ENCODE measurements at places on chromosomes 2 and 18.

DNA sequence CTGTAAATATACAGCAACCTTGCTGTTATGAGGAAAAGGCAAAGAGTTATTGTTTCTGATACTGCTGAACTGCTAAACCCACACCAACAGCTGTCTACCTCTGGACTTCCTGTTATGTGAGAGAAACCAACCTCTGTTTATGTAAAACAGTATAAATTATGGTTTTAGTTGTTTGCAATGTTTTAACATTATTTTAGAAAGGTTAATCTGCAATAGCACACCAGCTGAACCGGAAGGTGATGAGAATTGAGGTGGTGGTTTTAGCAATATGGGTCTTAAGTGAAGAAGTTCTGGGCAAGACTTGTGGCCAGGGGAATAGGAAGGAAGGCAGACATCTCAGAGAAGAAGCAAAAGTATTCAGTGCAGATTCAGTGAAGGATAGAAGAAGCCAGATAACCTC, 237.8 kb downstream of the PLCL1 start:
- DNase-seq, result peak; percentile 65

DNA sequence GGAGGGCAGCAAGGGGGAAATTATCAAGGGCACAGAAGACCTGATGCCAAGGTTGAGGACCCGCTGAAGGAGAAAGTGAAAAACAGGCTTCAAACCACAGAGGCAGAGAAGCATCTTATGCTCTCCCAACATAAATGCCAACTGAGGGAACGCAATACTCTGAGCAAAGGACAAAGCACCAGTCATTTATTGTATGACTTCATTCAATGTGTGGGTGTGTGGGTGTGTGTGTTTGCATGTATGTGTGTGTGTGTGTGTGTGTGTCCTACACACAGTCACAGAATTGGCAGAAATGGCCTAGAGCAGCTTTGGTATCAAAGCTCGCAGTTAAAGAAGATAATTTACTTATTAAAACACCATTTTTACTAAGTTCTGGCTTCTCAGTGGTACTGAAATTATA, 51.4 kb downstream of the UXS1 start:
- DNase-seq, result no peak

- no peak for DNase-seq
These were observed 679.4 kb downstream of the NUP35 start for GRCh38 chr2:183803596-183803995.

DNA sequence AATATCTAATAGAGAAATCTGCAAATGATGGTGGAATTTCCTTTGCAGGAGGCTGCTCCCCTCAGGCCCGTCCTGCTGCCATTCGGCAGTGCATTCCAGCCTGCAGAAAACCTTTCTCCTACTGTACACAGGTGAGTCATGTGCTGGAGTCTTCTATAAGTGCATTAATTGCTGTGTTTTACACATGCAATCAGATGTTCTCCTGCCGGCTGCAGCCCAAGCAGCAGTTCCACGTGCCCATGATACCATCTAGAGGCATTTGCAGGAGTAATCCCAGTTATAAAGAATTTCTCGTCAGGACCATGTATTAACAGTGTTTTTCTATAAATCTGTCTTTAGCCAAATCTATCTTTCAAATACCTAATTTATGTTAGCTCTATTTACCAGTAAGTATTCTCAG, 304.7 kb upstream of the HNMT start:
- no peak for DNase-seq

- no peak for DNase-seq
These were observed 19.4 kb downstream of the TTC27 start for GRCh38 chr2:32647180-32647651.

DNA sequence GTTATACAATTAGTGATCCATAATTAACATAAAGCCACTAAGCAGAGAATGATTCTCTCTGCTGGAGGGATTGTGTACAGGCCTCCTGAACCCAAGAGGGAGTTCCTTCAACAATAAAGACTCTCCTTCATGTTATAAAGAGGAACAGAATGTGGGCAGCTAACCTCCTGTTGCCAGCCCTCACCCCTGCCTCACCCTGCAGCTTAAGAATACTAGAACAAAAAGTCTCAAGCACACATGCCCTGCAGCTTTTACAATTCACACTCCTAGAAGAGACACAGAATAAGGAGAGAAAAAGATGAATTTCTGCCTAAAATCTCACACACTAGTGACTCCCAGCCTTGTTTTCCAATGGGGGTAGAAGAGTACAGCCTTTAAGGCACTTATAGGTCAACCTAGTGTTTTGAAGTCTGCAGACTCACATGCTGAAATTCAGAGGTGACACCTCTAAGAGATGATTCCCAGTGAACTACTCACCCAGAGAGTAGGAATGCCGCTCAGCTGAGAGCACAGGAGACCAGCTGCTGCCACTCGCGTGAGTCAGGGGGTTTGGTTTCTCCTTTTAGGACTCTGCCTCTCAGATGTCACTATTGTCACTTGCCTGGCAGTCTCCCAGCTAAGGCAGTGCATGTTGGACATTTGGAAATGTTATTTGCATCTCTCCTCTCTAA, 32.5 kb upstream of the IL1RL1 start:
- DNase-seq, result peak; percentile 49
